Colonic mucosa (tissue), 4 donors: ENCODE measurements at places on chromosomes 7 and 10. TPM values are rescaled to one million over a fixed set of nuclear protein-coding genes. Genes with fewer than 3 reads are reported as not detected.

Gene CPA5
- total RNA-seq, result not detected

Gene TAS2R5
- total RNA-seq, result 0.98 TPM

Gene EBLN1
- not detected for total RNA-seq

Gene ATG9B
- total RNA-seq, result 0.66 TPM

Gene PNLIPRP1
- not detected for total RNA-seq

Gene MAGI2
- total RNA-seq, result 2.4 TPM

DNA sequence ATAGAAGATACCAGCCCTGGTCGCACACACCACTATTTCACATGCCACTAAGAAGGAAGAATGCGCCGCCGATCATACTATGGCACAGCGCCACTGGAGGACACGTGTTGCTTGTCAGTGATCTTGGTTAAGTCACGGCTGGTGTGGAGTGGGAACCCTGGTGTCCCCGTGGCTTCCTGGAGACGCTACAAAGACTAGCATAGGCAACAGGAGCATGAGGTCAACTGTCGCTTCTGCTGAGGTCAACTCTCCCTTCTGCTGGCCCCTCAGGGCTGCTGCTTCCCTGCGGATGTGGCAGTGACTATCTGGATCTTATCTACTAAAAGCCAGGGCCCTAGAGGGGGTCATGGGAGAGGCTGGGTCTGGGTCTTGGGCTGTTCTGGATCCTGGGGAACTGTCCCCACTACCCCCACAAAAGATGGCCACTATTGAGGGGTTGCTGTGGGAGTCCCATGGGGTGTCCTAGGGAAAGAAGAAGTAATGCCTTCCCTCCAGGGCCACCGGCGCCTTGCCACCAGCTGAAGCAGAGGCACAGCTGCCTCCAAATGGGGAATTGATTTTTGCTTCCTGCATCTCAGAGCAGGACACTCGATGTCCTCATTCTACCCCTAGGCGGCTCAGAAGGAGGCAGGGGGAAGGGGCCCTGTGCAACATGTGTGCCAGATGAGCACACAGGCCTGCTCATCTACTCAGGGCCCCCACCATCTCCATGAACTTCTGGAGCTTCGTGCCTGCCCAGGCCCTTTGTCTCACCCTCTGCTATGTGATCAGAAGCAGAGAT lies 76.6 kb upstream of the PPIF start:
- no peak for DNase-seq

GRCh38 chr7:36945612-36946400 lies 221.5 kb upstream of the AOAH start:
- DNase-seq, result peak; percentile 45

DNA sequence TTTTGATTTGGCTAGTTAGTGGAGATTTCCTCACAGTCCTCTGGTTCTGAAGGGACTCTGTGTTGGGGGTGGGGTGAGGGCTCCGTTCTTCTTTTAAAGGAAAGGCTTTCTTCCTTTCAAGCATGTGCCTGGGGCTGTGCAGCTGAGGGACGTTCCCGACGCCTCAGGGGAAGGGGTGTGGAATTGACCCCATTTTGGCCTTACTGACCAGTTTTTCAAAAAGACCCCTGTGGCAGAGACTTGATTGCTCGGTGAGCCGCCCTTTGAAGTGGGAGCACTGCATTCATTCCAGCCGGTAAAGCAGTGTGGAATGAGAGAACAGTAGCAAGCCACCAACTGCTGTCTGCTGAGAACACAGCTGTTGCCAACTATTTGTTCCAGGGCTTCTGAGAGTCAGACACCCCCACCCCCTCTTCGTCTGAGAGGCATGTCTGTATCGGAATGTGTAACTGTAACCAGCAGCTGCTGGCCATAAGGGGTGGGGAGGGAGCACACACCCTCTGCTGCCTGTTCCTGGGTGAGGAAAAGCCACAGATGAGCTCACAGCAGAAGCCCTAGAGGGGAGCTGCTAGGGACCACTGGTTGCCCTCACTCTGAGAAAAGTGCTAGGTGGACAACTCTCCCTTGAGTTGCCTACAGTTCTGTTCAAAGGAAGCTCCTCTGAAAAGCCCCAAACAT lies 33.2 kb downstream of the WBP1L start:
- peak; percentile 40 for DNase-seq

DNA sequence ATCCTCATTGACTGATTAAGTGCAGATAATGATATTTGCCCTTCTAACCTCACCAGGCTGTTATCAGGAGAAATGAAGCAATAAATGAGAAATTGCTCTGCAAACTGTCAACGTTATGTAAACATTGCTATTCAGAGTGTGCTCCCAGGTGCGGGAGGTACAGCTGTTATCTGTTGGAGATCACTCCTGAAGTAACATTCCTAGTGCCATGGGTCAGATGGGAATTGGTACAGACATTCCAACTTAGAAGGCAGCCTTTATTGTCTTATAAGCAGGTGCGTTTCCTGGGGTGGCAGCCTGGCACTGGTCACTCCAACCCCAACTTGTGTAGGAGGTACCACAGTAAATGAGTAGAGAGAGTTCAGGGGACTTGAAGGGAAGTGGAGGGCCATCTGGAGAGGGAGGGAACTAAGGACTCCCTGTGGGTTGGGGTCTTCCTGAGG lies 36.8 kb downstream of the HK1 start:
- DNase-seq, result no peak

DNA sequence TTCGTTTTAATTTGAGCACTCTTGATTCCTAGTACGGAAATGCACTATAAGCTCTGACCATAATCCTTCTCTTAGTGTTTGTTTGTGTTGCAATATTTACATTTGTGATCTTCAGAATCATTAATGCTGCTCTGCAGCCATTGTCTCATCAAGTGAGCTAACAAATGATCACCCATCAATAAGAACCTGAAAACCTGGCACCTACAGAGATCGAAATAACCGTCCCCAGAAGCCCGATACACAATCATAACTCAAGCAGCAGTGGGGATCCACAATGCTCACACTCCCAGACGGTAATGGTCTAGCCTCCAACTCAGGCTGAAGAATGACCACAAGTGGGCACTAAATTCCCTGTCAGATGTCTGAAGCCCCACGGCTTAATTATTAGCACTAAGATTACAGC lies 156.0 kb upstream of the NFE2L3 start:
- DNase-seq, result no peak

DNA sequence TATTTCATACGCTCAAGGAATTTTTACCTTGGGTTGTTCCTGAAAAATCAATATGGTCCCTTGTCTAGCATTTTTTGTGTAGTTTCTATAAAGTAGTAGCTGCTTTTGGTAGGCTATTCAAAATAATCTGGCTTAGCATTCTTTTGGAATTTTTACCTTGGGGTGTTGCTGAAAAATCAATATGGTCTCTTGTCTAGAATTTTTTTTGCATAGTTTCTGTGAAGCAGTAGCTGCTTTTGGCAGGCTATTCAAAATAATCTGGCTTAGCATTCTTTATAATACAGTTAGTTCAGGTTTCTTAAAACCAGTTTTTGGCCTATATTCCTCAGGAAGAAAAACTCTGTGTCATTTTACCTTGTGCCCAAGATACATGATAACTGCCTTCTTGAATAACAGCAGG lies 301.9 kb downstream of the SUGCT start:
- DNase-seq, result no peak

DNA sequence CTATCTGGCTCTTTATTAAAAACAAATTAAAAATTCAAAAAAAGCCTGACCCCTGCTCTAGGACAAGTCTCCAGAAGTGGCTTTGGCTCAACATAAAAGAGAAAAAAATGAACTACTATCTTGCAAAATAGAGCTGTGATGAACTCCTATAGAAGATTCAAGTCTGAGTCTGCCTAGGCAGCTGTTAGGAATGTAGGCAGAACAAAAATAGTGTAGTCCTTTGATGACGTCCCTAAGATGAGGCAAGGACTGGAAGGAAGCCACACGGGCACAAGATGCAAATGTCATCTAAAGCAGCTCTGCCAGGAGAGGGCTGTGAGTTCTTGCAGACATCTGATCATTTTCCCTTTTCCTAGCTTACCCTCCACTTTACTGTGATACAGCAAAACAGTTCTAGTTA lies 20.5 kb downstream of the ASNS start:
- no peak for DNase-seq

DNA sequence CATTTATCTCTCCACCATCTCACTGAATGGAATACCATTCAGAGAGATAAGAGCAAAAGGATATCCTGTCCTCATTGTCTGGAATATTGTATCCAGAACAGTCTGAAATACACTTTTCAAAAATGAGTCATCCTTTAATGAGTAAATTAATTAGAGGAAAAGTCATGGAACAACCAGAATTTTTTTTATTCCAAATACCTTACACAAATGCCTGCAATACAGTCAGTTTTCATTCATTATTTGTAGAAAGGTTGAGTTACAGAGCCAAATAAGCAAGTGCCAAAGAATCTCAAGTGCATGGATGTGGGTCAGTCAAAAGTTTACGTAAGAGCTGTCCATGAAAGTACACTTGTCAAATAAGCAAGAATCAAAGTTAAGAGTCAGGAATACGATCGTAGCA lies 482.6 kb downstream of the IPMK start:
- DNase-seq, result no peak

- DNase-seq, result no peak
Observed at GRCh38 chr10:86443936-86444335, 77.3 kb upstream of the GRID1 start.

DNA sequence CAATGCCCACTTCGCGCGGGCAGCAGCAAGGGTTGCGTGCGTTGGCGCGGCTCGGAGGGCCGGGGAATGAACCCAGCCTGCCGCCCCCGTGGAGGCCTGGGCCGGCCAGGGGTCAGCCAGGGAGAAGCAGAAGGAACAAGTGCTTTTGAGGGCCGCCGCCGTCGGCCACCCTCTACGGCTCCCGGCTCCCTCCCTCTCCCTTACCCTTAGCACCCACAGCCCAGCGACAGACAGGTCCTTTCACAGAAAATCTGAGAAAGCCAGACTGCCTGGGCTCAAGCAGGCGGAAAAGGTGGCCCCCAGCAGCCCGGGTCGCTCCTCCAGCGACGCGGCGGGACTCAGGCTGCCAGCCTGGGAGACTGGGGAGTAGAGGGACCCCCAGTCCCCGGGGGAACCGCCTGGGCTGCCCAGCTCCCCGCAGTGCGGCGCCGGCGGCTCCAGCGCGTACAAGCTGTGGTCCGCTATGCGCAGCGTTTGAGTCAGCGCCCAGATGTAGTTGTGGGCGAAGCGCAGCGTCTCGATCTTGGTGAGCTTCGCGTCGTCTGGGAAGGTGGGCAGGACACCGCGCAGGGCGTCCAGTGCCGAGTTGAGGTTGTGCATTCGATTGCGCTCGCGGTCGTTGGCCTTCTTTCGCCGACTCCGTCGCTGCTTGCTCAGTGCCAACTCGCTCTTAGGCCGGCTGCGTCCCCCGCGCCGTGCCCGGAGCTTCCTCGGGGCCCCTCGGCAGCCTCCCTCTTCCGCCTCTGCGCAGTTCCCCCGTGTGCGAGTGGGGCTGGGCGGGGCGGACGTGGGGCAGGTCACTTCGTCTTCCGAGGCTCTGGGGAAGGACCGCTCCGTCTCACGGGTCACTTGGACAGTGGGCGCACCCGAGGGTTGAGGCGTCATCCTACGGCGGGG lies 815 bp downstream of the NEUROG3 start:
- no peak for DNase-seq

GRCh38 chr10:5958675-5959074 lies 18.7 kb downstream of the IL15RA start:
- DNase-seq, result no peak

GRCh38 chr7:117085275-117085674 lies 132.0 kb downstream of the ST7 start:
- DNase-seq, result no peak

DNA sequence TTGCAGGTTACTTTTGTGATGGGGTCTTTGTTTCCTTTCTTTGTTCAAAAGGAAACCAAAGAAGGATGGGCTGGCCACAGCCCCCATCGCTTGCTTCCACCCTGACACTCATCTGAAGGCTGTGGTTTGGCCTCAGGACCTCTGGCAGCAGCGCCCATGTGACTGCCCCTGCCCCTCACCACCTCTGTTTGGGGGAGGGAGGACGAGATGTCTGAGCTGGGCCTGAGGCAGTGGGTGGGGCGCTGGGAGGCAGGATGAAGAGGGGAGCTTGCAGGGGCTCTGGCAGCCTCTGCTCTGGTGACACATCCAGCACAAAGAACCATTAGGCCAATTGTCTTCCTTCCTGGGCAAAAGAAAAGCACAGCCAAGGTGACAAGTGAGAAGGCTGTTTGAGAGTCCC lies 15.9 kb upstream of the CHST15 start:
- DNase-seq, result no peak

GRCh38 chr10:117541909-117542705 lies 439 bp upstream of the EMX2 start:
- DNase-seq, result no peak

GRCh38 chr10:109913306-109913892 lies 9.9 kb downstream of the XPNPEP1 start:
- DNase-seq, result no peak
